ENCODE measurements at places on chromosomes 3 and 15. TPM values are rescaled to one million over a fixed set of nuclear protein-coding genes. Genes with fewer than 3 reads are reported as not detected.

GRCh38 chr3:156050918-156051317 lies 69.5 kb upstream of the KCNAB1 start:
- no peak for DNase-seq

GRCh38 chr3:127216415-127217261 lies 23.7 kb downstream of the PRR23E start:
- DNase-seq: no peak

GRCh38 chr3:66496746-66497145 lies 4.1 kb downstream of the LRIG1 start:
- no peak for DNase-seq

DNA sequence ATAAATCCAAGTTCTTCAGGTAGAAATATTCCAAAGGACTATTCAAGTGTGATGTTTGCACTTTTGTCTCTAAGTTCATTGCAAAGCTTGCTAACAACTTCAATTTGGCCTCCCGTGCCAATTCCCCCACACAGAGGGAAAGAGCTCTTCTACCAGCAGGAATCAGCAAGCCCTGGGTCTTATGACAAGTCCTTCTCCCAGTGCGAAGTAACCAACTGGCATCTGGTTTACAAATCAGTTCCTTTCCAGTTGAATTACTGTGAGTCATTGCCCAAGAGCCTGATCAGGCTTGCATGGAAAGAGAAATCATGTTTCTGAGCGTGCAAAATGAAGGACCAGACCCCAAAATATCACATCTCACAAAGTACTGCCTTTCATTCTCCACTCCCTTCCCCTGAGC lies 62.7 kb upstream of the SLCO3A1 start:
- DNase-seq: no peak

- no peak for DNase-seq
Measured at GRCh38 chr3:194570898-194571297, 62.3 kb downstream of the TMEM44 start.

- DNase-seq: no peak
Measured at GRCh38 chr3:148168347-148168746, 529.4 kb upstream of the AGTR1 start.

GRCh38 chr15:39680868-39681267 lies 100.0 kb downstream of the THBS1 start:
- DNase-seq: no peak

- no peak for DNase-seq
Measured at GRCh38 chr3:133701435-133702358, 40.0 kb upstream of the TOPBP1 start.

DNA sequence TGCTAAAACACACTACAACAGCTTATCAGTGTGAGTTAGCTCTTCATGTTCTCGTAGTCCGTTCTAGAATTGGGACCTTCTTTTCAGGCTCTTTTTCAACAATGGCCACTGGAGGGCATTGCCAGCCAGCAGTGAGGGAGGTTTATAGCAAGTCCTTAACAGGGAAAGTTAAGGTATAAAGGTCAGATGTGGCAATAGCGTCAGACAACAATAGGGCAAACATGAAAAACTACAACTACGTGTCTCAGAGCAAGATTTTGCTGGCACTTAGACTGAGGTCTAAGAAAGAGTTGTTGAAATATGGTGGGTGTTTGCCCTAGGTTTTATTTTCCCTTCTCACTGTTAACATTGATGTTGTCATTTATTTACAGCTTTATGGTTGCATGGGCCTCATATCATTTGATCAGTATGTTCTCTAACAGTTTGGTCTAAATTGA lies 161.4 kb downstream of the GMNC start:
- no peak for DNase-seq

The SUMF1 gene
- total RNA-seq: 15.3 TPM

The FBXL2 gene
- not detected for total RNA-seq
